ENCODE measurements at places on chromosomes 12 and 14.

DNA sequence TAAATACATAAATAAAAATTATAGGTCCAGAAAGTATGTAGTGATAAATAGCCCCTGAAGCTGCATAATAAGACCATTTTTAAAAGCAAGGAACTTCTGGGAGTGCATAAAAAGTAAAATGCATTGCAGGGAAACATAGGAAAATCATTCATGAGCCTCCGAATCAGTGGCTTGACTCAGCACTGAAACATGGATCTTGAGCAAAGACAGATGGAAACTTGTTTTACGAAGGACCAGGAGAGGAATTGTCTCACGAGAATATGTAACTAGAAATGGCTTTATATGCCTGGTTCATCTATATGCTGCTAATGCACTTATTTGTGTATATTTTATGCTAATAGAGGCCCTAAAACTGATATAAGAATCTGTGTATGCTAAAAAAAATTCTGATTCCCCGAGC, 14.7 kb downstream of the TMEM30B start:
- DNase-seq, result no peak

GRCh38 chr14:36520601-36521525, 831 bp upstream of the NKX2-1 start:
- no peak for DNase-seq

DNA sequence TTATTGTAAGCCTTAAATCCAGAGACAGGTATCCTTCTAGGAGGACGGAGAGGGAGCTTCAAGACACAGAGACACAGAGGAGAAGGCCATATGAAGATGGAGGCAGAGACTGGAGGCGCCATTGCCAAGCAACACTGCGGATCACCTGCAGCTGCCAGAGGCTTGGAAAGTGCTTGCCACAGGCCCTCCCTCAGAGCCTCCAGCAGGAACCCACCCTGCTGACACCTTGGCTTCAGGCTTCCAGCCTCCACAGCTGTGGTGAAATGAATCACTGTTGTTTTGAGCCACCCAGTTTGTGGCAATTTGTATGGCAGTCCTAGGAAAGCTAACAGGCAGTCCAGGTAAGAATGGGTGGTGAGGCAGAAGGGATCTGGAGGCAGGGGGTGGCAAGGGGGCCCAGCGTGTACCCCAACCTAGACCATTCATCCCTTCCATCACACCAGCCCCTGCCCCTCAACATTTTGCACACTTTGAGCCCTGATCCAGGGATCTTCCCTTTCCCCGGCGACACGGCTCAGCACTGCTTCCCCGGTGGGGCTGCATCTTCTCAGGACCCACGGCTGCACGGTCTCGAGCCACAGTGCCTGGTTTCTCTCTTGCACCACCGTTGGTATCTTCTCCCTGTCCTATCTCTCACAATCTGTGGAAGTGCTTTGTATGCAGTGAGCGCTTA, 22.3 kb upstream of the BCDIN3D start:
- no peak for DNase-seq

DNA sequence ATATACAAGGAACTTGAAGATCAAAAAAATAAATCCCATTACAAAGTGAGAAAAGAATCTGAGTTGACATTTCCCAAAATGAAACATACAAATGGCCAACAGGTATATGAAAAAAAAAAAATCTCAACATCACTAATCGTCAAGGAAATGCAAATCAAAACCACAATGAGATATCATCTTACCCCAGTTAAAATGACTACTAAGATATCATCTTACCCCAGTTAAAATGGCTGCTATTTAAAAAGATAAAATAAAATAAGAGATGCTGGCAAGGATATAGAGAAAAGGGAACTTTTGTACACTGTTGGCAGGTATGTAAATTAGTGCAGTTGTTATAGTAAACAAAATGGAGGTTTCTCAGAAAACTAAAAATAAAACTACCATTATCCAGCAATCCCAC, 44.4 kb downstream of the PLEKHG7 start:
- DNase-seq, result no peak

GRCh38 chr12:122807651-122808050, 27.6 kb upstream of the HIP1R start:
- no peak for DNase-seq

DNA sequence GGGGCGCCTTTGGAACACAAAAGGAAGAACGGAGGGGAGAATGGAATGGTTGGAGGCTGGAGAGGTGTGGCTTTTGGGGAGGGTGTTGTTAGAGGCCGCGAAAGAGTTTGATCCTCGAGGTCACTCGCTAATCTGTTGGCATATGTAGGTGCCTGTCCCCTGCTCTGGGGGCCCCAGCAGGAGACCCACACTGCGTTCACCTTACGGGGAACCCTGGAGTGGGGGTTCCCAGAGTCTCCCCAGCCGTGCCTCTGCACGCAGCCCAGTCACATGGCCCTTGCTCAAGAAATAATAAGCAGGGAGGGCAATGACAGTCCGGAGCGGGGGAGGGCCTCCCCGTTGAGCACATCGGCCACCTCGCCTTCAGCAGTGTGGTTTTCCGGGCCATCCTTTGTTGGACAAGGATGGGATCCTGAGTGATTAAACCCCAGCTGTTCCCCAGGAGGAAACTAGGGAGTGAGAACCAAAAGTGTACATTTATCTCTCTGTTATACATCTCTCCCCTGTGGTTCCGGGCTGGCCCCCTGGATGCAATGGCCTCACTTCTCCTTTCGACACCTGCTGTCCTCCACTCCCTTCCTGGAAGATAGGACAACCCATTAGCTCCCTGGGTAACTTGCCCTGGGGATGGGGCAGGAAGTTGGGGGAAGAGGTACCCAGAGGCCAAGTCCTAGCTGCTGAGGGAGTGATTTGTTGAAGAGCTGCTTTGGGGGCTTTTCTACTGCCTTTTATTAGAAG, 1.3 kb downstream of the PLEKHG3 start:
- DNase-seq, result no peak

- no peak for DNase-seq
Measured at GRCh38 chr12:52761802-52762201, 15.3 kb downstream of the KRT76 start.

DNA sequence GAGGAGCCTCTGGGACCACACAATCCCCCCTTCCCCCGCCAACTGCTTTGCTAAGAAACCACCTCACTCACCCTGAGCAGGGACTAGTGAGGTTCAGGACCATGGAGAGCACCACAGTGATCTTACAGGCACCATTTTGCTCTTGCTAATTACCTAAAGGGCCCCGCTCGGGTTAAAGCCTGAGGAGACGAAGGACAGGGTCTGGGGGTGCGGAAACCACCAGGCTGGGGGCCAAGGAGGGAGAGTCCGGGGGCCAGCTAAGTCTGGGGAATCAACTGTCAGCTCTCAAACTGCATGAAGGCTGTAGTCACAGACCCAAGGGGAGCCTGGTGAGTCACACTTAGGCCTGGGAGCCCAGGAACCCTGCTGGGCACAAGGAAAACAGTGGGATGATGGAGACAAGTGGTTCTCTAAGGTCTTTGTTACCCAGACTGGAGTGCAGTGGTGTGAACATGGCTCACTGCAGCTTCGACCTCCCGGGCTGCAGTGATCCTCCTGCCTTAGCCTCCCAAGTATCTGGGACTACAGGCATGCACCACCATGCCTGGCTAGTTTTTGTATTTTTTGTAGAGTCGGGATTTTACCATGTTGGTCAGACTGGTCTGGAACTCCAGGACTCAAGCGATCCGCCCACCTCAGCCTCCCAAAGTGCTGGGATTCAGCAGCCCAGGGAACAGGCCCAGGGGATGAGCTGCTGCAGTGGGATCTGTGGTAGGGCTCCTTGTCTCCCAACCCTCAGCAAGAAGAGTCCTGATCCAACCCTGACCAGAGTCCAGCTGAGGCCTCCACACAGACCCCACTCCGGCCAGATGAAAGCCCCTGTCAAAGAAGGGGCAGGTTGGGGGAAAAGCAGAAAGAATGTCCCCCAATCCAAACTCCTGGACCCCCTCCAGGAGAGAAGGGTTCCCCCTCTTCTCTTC, 98.8 kb downstream of the CALM1 start:
- DNase-seq, result no peak

DNA sequence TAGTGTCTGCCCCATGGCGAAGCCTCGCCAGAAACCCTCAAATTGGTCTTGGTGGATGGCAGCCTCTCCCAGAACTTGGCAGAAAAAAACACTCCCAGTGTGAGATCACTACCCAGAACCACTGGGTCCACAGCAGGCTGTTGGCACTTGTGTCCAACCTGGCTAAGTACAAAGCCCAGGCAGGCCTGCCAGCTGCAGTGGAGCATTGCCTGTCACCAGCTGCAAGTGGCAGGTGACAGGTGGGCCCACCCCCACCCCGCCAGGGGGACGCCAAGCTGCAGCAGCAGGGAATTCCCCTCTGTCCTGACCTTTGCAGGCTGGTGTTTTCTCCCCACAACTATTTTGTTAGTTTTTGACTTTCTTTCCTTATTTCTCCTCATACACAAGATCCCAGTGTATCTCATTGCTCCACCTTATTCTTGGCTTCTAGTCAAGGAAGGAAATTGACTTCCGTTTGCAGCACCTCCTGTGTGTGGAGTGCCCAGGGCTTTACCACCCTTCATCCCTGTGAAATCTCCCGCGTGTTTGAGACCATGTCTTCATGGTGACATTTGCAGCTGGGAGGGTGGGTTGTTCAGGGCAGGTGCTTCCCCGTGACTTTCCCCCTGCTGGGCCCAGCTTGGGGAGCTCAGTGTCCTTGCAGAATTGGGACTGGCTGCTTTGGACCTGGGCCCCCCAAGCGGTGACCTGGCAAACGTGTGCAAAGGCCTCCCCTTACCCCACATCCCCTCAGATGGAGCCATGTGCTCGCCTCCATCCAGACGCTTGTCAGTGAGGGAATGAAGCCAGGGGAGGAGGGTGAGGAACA, 73.8 kb upstream of the RIN3 start:
- DNase-seq, result no peak

DNA sequence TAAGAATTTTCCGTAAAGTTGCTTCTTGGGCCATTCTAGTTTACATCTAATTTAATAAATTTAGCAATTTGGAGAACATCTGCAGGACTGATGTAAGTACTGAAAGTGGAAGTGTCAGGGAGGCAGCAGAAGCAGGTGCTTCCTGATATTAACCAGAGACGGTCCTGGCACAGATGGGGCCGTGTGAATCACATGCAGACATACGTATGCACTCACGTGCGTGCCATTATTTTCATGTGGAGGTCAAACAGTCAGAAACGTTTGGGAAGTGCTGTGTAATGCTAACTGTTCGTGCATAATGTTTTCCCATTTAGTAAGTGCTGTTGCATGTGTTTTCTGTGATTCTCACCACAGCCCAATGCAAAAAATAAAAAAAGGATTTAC, 87.8 kb upstream of the DYNC1H1 start:
- DNase-seq, result peak; percentile 21

DNA sequence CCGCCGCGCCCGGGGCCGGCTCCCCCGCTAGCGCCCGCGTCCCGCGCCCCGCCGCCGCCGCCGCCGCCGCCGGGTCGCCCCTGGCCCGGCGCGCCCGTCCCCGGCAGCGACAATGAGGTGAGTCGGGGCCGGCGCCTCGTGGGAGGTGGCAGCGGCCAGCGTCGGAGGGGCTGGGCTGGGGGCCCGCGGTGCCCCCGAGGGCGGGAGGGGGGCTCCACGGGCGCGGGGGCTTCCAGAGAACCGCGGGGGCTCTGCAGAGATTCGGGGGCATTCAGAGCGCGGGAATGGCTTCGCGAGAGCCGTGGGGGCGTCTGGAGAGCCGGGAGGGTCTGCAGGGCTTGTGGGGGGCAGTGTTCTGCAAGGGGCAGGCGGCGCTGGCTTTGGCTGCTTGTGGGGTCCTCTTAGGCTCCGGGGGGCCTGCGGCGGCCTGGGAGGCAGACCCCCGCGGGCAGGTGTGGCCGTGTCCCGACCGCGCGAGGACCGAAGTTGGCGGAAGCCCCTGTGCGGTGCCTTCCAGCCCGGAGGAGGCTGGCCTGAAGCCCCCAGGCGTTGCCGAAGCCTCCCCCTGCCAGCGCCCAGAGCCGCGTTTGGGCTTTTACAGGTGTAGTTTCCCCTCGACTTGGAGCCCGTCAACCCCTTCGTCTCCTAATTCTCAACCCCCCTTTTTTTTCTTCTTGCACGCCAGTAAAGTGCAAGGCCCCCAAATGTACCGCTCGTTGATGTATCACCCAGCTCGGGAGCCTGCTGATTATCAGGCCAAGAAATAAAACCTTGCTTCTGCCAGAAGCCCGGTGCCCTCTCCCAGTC, 93.1 kb upstream of the EVL start:
- DNase-seq, result no peak

- DNase-seq, result no peak
Measured at GRCh38 chr12:92718483-92718990, 15.7 kb downstream of the PLEKHG7 start.

- DNase-seq, result no peak
Measured at GRCh38 chr14:74380845-74381244, 32.6 kb downstream of the VRTN start.

GRCh38 chr14:100147181-100147631, 12.2 kb downstream of the DEGS2 start:
- peak; percentile 43 for DNase-seq

DNA sequence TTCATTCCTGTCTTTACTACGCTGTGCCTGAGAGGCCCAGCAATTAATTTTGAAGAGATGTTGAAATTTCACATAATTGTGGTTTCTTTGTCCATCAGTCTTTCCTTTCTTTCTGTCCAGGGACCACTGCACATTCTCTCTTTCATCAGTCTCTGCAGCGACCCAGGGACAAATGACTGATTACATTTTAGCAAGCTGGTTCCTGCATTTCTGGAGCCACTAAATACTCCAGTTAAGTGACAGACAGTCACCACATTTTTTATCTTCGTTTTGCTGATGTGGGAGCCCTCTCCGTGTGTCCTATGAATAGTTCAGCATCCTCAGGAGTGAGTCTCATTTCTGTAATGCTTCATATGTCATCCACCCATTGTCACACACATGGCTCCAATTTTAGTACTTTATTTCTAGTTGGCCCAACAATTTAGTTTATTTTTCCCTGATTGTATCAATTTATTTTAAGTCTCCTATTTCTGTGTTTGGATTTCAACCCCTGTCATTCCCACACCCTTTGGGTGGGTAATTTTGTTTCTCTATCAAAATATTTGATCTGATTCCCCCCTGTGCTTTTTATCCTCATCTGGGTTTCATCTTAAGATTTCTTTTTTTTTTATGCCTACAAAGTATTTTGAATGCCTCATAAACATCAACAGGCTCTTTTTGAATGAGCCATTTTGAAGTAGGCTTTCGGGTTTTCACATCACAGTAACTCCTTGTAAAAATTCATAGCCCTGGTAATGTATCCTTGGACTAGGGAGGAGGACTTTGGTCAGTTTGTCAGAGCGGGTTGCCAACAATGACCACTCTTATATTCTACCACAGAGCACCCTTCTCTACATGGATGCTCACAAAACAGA, 1196.5 kb downstream of the GALC start:
- DNase-seq, result no peak

GRCh38 chr14:104238424-104239184, 100.2 kb downstream of the KIF26A start:
- DNase-seq, result no peak

Measured in stimulated activated CD8-positive, alpha-beta memory T cell treated with anti-CD3 and anti-CD28 coated beads, Interleukin-4, amount 100 ng/mL, for 1 hour (primary cell).